ENCODE measurements at places on chromosomes 2 and 18.

DNA sequence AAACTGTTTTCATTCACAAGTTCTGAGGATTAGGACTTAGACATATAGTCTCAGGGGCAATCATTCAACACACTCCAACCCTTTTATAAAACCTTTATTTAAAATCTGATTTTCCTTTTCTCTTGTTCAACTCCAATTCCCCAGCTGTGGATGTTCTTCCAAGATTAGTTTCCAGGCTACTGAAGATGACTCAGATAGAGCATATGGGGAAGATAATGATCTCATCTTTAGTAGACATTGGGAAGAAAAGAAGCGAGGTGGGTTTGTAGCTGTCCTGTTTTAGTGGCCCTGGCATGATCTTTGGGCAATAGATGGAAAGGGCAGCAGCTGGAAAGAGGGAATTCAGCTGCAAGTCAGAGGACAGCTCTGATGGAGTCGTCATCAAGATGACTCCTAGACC is 247.7 kb upstream of the CCDC68 start:
- DNase-seq: no peak
- no peaks in the 10 kb centered on the region for H3K27me3 ChIP-seq
- no peak overlapping the region for H3K4me3 ChIP-seq
- no peaks in the 10 kb centered on the region for H3K36me3 ChIP-seq
- H3K27ac ChIP-seq: no peak overlapping the region

DNA sequence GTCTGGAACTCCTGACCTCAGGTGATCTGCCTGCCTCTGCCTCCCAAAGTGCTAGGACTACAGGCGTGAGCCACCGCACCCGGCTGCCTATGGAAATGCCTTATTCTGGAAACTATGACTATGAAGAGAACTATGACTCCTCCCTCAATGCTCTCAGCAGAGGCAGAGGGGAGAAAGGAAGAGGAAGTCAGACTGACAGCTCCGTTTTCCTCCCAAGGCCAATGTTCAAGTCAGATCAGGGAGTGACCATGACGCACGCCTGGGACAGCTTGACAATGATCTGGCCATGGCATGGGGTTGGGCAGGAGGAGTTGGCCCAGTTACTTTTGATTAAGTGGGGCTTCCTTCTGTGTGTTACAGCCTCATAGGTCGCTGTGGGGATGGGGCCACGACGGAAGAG is 44.3 kb upstream of the MRPL33 start:
- H3K27me3 ChIP-seq: no peaks in the 10 kb centered on the region
- H3K4me1 ChIP-seq: peaks cover 17% of the 10 kb centered on the region
- DNase-seq: no peak
- H3K4me3 ChIP-seq: no peak overlapping the region
- H3K36me3 ChIP-seq: no peaks in the 10 kb centered on the region

- no peaks in the 10 kb centered on the region for H3K27me3 ChIP-seq
- H3K4me1 ChIP-seq: peaks cover 5% of the 10 kb centered on the region
- DNase-seq: peak; percentile 91
- H3K4me3 ChIP-seq: no peak overlapping the region
- no peaks in the 10 kb centered on the region for H3K36me3 ChIP-seq
- no peak overlapping the region for H3K27ac ChIP-seq
Measured at GRCh38 chr2:41836948-41837347, 210.9 kb upstream of the PKDCC start.

DNA sequence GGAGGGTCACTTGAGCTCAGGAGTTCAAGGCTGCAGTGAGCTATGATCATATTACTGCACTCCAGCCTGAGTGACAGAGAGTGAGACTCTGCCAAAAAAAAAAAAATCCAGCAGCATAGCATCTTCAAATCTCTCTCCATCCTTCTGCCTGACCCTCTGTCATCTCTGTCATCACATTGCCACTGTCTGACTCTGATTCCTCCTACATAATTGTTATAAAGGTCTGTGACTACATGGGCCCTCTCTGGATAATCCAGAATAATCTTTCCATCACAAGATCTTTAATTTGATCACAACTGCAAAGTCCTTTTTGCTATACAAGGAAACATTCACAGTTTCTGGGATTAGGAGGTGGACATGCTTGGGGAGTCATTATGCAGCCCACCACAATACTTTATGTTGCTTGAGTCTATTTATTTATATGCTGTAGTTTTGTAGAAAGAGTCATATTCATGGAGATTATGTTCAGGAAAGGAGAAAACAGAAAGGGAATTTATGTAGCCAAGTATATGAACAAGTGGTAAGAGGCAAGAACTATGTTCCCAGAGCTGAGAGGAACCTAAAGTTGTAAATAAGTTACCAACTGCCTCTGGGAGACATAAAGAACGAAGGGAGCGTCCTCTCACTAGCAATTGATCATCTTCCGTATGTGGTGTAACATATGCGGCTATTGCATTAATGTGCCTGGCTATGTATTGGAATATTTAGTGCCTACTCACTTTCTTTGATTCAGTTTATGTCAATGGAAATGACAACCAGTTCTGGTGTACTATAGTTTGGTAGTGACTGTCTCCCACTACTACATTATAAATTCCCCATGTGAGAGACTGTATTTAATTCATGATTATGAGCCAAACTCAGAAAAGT is 21.5 kb downstream of the RND3 start:
- H3K27ac ChIP-seq: no peak overlapping the region
- H3K27me3 ChIP-seq: no peaks in the 10 kb centered on the region
- no peak overlapping the region for H3K4me3 ChIP-seq
- no peak for DNase-seq
- H3K4me1 ChIP-seq: no peaks in the 10 kb centered on the region

DNA sequence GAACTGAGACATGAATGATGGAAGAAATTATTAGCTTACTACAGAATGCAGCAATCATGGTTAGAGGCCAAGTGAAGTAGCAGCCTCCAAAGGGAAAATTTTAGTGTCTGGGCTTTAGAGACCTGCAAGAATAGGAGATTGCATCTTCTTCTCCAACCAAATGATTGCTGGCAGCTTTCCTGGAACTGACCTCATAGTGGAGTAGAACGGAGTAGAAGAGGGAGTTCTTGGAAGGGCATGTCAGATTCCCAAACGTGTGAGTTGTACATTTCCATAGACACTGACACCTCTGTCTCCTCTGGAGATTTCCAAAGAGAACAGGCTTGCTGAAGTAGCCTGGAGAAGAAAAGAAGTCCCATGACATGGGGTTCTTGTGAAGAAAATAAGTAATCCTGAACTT is 169.8 kb upstream of the ERBB4 start:
- no peak for DNase-seq
- H3K27me3 ChIP-seq: no peaks in the 10 kb centered on the region
- H3K36me3 ChIP-seq: no peaks in the 10 kb centered on the region

DNA sequence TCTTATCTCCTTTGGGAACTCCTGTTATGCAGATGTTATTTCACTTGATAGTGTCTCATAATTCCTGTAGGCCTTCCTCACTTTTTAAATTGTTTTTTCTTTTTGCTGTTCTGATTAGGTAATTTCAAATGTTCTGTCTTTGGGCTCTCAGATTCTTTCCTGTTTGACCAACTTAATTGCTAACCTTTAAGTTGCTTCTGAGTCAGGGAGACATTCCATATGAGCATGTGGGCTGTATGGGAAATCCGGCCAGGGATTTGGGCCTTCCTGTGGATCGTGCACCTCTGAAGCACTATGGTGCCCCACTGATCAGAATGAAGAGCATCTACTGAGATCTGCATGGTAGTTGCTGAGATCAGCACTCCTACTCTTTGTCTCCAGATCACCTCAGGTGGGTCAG is 44.7 kb upstream of the REEP1 start:
- no peaks in the 10 kb centered on the region for H3K36me3 ChIP-seq
- no peaks in the 10 kb centered on the region for H3K27me3 ChIP-seq
- no peak overlapping the region for H3K27ac ChIP-seq

- no peaks in the 10 kb centered on the region for H3K36me3 ChIP-seq
- DNase-seq: no peak
- H3K27me3 ChIP-seq: no peaks in the 10 kb centered on the region
Measured at GRCh38 chr2:65159261-65159660, 29.4 kb upstream of the RAB1A start.

DNA sequence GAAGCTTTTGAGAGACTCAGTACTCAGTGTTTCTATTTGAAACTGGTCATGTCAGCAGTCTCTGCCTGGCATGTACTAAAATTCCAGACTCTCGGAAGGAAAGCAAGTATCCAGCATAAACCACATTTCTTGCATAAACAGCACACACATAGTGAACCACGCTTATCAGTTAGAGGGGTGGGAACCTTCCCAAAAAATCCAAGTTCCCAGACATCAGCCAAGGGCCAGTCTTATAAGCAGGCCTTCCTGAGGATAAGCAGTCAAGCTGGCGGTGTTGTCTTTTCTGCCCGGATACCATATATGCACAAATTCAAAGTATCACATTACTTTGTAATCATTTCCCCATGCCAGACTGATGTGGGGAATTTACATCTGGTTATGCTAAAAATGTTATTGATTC is 73.6 kb downstream of the ST6GAL2 start:
- H3K27ac ChIP-seq: no peak overlapping the region
- no peaks in the 10 kb centered on the region for H3K27me3 ChIP-seq
- no peak for DNase-seq
- H3K36me3 ChIP-seq: no peaks in the 10 kb centered on the region
- no peaks in the 10 kb centered on the region for H3K4me1 ChIP-seq

GRCh38 chr2:3604991-3605961 is 10.4 kb downstream of the COLEC11 start:
- DNase-seq: peak; percentile 24
- no peak overlapping the region for H3K4me3 ChIP-seq
- no peaks in the 10 kb centered on the region for H3K27me3 ChIP-seq
- H3K36me3 ChIP-seq: no peaks in the 10 kb centered on the region
- no peak overlapping the region for H3K27ac ChIP-seq
- H3K4me1 ChIP-seq: no peaks in the 10 kb centered on the region

DNA sequence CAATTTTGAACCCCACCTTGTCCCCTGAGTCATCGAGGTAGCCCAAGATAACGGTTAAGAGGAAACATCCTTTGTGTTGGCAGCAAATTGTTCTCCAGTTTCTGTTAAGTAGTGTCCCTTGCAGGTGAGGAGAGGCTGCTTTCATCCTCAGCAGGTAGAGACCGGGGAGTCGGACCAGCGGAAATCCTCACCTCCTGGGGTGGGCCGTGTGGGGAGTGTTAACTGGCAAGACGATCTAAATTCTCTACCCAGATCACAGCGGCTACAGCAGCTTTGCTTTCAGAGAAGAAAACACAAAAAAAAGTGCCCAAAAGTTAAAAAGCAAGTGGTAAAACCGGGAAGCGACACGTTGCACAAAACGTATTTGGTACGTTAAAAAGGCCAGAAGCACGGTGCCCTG is 63.2 kb downstream of the ADI1 start:
- no peak for DNase-seq
- no peak overlapping the region for H3K4me3 ChIP-seq
- no peaks in the 10 kb centered on the region for H3K27me3 ChIP-seq
- no peaks in the 10 kb centered on the region for H3K4me1 ChIP-seq
- no peak overlapping the region for H3K27ac ChIP-seq

All from GM23338 (cell line).